Right atrium auricular region (tissue), 2 donors: ENCODE measurements at places on chromosomes 16 and 17. TPM values are rescaled to one million over a fixed set of nuclear protein-coding genes. Genes with fewer than 3 reads are reported as not detected.

Gene SLC12A3
- total RNA-seq: not detected

Gene EMC6
- total RNA-seq: 22.2 TPM

Gene TMC6
- 41.3 TPM for total RNA-seq

Gene CLEC3A
- not detected for total RNA-seq

Gene TMEM100
- total RNA-seq: 26.1 TPM

Gene PABPN1L
- not detected for total RNA-seq

Gene TERB1
- total RNA-seq: not detected

Gene ADAP2
- 4.3 TPM for total RNA-seq
